ENCODE measurements at places on chromosomes 6 and 20.

GRCh38 chr6:51792273-51793030, 295.0 kb downstream of the PKHD1 start:
- no peak for DNase-seq

DNA sequence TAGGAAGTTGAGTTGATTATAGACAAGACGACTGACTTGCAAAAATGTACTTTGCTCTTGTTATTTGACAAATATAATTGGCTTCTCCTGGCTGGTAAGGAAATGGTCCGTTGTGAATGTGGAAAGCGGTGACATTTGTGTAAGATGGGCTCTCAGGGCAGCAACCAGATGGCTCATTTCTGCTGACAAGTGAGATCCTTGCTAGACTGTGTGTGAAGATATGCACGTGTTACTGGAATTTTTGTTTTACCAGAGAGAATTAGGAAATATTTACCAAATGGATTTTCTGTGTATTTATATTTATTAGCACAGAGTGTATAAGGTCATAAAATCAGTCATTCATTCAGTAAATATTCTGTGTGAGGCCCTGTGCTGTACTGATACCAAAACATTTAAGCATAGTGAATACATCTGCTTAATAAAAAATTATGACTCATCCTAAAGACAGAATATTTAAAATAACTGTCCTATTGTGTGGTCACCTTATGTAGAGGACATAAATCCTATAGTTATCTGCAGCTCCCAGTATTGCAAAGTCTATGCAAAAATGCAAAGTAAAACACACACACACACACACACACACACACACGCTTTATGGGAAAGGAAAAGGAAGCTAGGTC, 109.9 kb upstream of the ASF1A start:
- no peak for DNase-seq

GRCh38 chr6:112739766-112740165, 392.6 kb downstream of the RFPL4B start:
- DNase-seq: no peak

GRCh38 chr6:139600919-139601475, 226.5 kb upstream of the CITED2 start:
- DNase-seq: no peak

- no peak for DNase-seq
These were observed 201.6 kb downstream of the ISM1 start for GRCh38 chr20:13422637-13423036.

- no peak for DNase-seq
These were observed 657 bp downstream of the EMILIN3 start for GRCh38 chr20:41365777-41366545.

DNA sequence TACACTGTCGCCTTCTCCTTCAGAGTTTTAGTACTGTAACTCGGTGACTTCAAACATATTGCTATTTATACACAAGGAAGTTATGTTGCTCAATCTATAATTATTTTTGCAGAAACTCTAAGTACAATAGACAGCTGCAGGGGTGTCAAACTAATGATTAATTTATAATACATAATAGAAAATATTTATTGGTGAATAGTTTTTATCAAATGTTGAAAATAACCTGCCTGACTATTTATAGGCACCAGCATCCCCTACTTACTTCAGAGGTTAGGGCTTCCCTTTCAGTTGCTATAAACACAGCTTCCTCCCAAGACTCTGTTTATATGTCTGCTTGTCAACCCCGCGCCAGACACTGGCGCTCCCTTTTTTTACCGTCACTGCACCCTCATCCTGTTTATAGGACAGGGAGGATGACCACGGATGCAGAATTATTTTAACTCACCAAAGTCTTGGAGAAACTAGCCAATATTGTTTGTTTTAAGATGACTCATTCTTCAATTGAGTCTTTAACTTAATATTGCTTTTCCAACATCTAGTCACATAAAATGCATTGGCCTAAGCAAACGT, 225.0 kb downstream of the ALDH8A1 start:
- DNase-seq: no peak

GRCh38 chr6:39181333-39181732, 47.9 kb downstream of the KCNK5 start:
- no peak for DNase-seq

DNA sequence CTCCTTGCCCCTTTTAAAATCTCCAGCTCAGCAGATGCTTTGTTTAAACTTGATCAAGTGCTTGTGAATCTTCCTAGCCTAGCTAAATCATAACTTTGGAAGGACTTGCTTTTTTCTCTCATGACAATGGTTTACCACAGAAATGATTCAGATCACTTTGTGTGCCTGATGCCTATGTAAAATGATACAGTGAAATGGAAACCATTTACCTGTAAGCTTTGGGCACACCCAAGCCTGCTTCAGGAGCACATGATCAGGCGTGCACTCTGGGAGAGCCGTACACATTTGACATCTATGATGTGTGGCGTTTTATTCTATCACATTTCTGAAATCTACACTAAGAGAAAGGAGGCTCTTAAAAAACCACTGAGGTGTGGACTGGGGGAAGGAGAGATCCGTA, 41.1 kb downstream of the PTPN1 start:
- DNase-seq: no peak

GRCh38 chr6:109939654-109940053, 38.5 kb upstream of the GPR6 start:
- no peak for DNase-seq

DNA sequence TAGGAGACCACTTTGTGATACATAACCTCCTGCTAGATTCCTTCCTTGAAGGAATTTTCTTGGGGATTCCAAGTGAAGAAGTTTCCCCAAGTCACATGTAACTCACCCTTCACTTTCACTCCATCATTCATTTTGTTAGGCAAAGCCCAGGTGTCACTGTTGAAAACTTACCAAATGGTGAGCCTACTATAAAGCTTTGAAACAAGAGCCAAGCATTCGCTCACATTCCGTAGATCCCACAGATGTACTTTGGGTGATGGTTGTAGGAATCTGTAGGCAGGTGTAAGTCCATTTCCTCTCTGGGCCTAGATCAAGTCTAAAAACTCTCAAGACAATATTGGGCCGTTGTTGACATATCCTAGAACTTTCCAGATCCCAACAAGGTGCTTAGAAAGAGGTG, 74.1 kb downstream of the PRDM1 start:
- DNase-seq: no peak

GRCh38 chr6:10381133-10381829, 33.6 kb downstream of the TFAP2A start:
- no peak for DNase-seq

- DNase-seq: no peak
These were observed 497.8 kb upstream of the ARID1B start for GRCh38 chr6:156279261-156279969.

- DNase-seq: no peak
These were observed 63.0 kb upstream of the RIN2 start for GRCh38 chr20:19695081-19695480.

- no peak for DNase-seq
These were observed 76.4 kb downstream of the TRAM2 start for GRCh38 chr6:52500238-52501129.

DNA sequence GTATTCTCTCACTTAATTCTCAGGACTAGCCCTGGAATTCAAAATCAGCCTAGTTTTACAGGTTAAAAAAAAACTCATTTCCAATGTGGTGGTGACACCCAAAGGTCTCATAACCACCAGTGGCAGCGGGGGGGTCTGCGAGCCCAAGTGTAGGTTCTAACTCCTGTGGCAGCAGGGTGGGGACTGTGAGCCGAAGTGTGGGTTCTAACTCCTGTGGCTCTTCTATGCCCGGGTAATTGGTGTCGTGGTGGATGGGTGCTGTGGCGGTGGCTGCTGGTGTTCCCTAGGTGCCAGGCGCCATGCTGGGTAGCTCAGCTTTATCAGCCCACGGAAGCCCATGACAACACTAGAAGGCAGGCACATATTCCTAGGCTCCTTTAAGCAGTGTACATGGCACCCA, 4.9 kb upstream of the ANKRD60 start:
- DNase-seq: no peak

GRCh38 chr6:119637768-119638167, 288.2 kb upstream of the MAN1A1 start:
- no peak for DNase-seq

GRCh38 chr6:34232901-34233300, 3.8 kb upstream of the HMGA1 start:
- DNase-seq: no peak

DNA sequence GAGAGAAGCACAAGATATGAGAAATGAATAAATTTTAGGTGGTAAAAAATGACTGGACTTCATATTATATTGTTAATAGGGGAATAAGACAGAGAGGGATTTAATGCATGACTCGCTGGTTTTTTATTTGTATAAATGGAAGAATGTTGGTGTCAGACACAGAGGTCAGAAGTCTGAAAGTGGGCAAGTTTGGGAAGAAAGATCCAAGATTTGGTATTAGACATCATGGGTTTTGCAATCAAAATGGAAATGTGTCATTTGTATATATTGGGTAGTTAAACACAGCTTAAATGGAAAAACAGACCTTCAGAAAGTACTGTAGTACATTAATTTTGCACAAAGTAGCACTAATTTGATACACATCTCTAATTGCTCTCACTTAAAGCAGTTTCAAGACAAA, 96.2 kb downstream of the EYA4 start:
- DNase-seq: no peak

GRCh38 chr20:11728937-11729336, 188.8 kb upstream of the BTBD3 start:
- no peak for DNase-seq

Data from activated CD4-positive, CD25-positive, alpha-beta regulatory T cell (primary cell).